NCI-H748 treated with DMSO at 0.1 percent for 48 hours (cell line): ENCODE measurements at places on chromosomes 5 and 9.
A peak's percentile ranks its signal among the peaks of the same experiment; 100 is the strongest.

DNA sequence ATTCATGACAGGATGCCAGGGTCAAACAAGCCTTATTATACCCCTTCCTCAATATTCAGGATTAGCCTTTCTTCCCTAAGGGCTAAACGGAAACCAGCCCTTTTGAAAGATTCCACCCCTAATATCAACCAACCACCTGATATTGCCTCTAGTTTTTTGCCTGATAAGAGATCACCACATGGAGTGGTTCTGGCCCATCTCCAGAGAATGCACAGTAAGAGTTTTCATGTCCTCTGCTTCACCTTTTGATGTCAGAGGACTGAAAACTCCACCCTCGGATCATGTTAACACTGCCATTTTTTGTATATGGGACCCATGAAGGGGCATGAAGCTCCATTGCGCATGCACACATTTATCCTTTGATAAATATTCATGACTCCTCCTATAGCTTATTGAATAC lies 5.8 kb upstream of the LNPEP start:
- DNase-seq: no peak

GRCh38 chr5:181160152-181160754 lies 12.9 kb downstream of the OR2V2 start:
- DNase-seq: peak; percentile 29

- no peak for DNase-seq
Measured at GRCh38 chr9:29865764-29866313, 2292.6 kb upstream of the C9orf72 start.

- DNase-seq: no peak
Measured at GRCh38 chr9:111276431-111277128, 53.4 kb downstream of the OR2K2 start.

GRCh38 chr5:66796305-66797292 lies 200.4 kb downstream of the MAST4 start:
- DNase-seq: peak; percentile 92

DNA sequence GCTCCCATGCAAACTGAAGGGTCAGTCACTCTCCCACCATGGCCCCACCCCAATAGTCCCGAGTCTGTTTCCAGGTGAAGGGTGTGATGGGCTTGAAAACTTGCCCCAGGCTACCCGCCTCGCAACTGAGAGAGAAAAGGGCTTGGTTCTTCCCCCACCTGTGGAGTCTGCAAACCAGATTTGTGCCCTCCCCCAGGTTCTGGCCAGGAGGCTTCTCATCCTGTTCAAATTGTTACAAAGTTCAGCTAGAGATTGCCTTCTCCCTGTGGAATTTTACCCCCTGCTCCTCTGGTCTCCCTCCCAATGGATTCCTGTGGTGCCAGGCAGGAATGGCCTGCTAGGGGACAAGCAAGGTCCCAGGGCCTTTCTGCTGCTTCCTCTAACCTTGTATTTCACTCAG lies 93.1 kb upstream of the ACO1 start:
- no peak for DNase-seq

GRCh38 chr5:126438868-126439267 lies 15.7 kb downstream of the GRAMD2B start:
- DNase-seq: no peak
